ENCODE measurements at places on chromosomes 3 and 15.

- DNase-seq: no peak
Measured at GRCh38 chr3:4751502-4752101, 227.6 kb upstream of the BHLHE40 start.

DNA sequence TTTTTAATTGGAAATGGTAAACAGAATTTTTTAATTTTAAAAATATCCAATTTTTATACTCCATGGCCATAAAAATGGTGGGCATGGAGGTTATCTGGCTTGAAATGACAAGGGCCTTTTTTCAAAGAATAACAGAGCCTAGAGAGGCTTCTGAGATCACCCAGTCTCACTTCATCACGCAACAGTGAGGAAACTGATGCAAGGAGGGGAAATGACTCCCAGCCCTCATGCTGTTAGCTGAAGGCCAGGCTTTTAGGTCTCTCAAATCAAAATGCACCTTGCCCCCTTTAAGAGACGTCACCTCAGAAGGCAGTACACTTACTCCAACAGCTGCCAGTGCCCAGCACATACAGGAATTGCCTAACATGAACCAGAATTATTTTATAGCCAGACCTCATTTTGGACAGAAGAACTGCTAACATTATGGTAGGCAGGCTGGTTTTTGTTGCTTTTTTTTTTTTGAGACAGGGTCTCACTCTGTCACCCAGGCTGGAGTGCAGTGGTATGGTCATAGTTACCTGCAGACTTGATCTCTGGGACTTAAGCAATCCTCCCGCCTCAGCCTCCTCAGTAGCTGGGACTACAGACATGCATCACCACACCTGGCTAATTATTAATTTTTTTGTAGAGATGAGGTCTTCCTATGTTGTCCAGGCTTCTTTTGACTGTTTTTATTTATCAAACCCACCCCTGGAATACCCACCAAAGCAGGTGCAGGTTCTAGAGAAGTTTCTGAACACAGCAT, 9.1 kb downstream of the RAB43 start:
- DNase-seq: no peak

DNA sequence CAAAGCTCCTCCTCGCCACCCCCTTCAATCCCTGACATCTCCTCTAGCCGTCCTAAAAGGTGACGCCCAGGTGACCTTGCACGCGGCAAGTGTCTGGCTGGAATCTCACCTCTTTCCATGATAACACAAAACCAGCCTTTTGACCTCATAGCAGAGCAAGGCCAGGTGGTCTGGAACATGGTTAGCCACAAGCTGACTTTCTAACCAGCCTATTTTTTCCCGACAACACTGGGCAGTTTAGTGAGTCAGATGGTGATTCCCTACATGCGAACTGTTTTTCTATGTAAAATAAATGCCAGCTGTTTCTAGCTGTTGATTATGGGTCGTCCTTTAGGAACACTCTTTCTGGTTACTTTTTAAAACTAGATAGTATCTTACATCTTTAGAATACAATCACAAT, 243.0 kb downstream of the CD47 start:
- no peak for DNase-seq

DNA sequence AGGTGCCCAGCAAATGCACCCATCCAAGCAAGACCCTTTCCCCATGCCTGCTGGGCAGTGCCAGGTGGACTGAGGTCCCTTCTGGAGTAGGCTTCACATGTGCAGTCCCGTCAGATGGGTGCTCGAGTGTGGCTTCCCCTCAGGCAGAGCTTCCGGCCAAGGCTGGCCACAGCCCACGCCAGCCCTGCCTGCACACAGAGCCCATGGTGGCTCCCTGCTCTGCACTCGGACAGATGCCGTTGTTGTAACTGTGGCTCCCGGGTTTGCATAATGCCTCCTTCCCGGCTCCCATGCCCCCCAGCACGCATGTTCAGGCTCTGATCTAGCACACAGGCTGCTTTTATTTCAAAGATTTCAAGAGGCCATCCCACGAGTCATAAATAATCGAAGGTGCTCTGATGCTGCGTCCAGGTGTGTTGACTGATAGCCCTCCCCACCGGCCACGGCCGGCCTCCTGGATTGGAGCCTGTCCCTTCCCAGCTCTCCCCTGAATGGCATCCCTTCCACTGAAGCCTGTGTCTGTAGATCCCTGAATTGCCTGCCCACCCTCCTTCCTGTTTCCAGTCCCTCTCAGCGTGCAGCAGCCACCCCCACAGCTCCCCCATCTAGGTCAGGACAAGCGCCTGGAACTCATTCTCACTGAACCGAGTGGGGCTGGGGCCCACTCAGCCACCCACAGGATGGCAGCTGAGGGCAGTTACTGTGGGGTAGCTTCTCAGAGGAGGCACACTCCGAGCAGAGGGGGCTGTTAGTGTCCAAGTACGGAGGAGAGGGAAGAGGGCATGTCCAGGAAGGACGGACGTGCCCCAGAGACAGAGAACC, 100.0 kb upstream of the LINGO1 start:
- no peak for DNase-seq

GRCh38 chr3:141909408-141909807, 33.0 kb downstream of the ATP1B3 start:
- no peak for DNase-seq

DNA sequence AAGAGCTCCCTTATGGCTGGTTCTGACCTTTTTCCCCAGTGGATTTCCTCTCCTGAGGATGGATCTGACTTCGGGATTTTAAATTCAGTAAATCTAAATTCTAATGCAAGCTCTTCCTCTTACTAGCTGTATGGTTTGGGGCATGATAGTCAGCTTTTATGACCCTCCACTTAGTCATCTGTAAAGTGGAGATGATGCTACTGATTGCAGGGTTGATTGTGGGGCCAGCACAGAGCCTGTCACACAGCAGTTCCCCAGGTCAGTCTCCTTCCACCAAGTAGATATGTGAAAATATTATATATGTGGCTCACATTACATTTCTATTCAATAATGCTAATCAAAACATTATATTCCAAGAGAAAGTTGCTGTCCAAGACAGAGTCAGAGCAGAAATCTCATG, 141.3 kb upstream of the UBE2E1 start:
- no peak for DNase-seq

DNA sequence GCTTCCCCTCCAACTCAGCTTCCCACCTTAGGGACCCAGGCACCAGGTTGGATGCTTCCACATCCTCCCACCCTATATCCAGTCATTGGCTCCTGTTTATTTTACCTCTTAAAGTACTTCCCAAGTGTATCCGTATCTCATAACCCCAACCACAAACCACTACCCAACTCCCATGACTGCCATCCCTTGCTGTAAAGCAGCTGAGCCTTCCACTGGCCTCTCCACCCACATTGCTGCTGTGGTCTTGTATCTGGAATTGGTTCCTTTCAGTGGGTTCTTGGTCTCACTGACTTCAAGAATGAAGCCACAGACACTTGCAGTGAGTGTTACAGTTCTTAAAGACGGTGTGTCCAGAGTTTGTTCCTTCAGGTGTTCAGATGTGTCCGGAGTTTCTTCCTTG, 79.8 kb upstream of the HRH1 start:
- no peak for DNase-seq

- peak; percentile 52 for DNase-seq
Measured at GRCh38 chr3:58536501-58537411, at the start of gene ACOX2. TSS of gene ACOX2 (minus strand) at chr3:58537190. CDS start at chr3:58535106, 2,084 bp downstream.

DNA sequence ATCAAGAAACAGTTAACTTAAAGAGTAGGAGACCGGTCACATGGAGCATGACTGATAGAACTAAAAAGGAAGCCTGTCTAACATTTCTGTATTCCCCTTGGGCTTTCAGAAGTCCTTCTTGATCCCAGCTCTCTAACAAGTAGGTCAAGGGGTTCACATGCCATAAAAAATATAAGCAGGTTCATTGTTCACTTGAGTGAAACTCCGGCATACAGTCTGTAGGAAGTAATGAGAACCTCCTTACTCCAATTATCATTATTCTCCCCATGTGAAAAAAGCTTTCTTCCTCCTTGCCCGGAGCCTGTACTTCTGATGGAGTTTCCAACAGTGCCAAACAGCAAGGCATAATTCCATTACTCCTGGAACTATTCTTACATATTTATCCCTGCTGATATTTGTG, 242.8 kb upstream of the CNTN4 start:
- DNase-seq: no peak

DNA sequence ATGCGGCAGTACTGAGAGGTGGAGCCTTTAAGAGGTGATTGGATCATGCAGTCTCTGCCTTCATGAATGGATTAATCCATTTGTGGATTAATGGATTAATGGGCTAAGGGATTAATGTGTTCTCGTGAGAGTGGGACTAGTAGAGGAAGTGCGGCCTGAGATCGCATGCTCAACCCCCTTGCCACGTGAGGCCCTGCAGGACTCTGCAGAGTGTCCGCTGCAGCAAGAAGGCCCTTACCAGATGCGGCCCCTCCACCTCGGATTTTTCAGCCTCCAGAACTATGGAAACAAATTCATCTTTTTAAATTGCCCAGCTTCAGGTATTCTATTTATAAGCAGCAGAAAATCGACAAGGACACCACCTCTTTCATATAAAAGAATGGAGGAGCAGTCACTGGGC, 148.8 kb downstream of the TPRA1 start:
- no peak for DNase-seq

GRCh38 chr15:76963596-76963995, 31.3 kb upstream of the PSTPIP1 start:
- no peak for DNase-seq

DNA sequence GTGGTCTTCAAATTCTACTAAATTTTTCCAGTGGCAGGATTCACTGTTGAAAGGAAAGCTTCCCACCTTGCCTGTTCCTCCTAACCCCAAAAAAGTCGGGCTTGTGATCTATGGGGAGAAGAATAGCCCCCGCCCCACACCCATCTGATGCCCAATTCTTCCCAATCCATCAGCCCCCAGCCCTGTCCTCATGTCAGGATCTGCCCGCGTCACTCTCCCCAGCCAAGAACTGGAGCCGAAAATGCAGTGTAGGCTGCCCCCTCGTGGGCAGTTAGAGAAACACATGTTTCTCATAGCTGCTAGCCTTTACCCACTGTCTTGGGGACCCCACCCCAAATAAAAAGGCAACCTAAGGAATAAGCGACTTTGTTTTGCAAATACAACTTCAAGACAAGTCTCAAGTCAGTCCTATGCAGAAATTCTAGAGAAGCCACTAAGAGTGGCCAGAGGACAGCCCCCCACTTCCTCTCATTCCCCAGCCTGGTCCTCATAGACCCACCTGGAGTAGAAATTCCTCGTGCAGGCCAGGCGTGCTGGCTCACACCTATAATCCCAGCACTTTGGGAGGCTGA, 13.0 kb upstream of the CSK start:
- peak; percentile 37 for DNase-seq

GRCh38 chr3:25586167-25586505, 78.6 kb downstream of the TOP2B start:
- no peak for DNase-seq

DNA sequence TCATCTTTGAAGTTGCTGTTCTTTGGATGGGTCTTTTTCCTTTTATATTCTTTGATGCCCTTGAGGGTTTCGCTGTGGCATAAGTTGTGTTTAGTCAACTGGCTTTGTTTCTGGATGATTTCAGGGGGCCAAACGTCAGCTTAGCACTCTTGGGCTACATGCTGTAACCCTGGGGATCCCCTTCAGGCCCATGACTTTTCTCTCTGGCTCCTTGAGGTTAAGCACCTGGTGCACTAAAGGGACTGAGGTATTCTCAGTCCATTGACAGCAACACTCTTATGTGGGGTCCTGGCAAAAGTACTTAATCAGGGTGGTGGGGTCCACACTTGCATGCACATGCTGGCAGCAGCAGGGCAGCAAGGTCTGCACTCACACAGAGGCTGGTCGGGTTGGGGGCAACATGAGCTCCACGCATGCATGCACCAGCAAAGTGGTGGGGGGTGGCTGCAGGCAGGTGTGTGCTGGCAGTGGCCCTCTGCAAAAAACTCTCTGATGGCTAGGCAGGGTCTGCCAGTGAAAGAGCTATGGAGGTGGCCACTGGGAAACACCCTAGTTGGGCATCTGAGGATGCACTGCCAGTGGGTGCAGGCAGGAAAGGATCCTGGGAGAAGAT, 38.1 kb upstream of the CD200R1L start:
- no peak for DNase-seq

DNA sequence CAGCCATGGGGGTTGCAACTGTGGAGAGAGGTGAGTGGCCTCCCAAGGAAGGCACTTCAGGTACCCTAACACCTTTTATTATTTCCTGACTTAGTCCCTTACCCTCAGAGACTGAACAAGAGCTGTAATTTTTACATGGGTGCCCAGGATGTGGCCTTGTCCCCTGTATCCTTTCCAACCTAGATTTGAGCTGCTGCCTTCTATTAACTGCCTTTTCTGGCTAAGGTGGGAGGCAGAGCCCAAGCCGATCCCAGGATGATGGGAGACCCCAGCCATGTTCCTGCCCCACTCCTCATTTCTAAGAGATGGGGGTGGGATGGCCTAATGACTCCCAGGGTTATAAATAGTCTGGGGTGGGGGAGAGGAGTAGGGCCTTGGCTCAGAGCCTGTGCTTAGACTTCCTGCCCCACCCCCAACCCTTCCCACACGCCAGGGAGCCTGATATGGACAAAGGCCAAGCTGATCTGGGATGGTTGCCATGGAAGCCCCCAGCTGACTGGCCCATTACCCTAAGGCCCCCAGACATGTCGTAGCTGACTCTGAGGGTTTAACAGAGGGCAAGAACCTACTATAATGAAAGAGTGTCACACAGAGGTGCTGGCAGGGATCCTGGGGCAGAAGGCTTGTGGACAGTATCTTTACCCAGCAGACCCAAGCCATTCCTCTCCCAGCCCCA, 1.9 kb downstream of the KLHDC8B start:
- no peak for DNase-seq

GRCh38 chr15:64943512-64944225, 32.0 kb downstream of the ANKDD1A start:
- peak; percentile 2 for DNase-seq

- no peak for DNase-seq
Measured at GRCh38 chr3:81920816-81921215, 159.4 kb upstream of the GBE1 start.

- no peak for DNase-seq
Measured at GRCh38 chr3:46495901-46496456, 1.8 kb upstream of the RTP3 start.

GRCh38 chr3:154050216-154050615, 71.0 kb upstream of the ARHGEF26 start:
- no peak for DNase-seq

DNA sequence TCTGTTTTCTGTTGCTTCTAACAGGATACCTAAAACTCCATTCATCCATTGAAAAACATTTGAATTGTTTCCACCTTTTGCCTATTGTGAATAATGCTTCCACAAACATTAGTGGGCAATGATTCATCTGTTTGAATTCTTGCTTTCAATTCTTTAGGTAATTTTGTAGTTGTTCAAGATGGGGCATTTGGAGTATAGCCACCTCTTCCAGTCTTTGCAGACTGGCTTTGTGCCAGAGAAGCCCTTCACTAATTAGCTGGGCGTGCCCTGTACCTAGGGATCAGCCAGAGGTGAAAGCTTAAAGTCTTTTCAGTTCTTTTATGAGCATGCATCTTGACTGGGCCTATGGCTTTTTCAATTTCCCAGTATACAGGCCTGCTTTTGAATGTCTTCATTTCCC, 10.9 kb downstream of the RTP1 start:
- no peak for DNase-seq

DNA sequence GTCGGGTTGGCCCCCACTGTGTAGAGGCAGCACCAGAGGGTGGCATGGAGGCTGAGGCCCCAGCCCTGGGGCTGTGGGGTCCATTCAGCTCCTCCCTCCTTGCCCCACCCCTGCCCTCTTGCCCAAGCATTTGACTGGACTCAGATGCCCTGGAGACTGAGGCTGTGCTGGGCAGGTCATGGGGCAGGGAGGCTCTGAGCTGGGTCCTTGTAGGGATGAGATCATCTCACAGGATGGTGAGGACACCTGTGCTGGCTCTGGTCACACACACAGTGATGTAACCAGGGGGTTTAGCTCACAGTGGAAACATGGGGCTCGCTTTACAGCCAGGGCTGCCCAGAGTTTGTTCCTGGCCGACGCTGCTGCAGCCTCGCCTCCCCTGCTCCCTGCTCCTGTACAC, 17.8 kb downstream of the ALPK3 start:
- DNase-seq: no peak

All from tibial nerve (tissue), 4 donors.